ENCODE measurements at places on chromosomes 7 and 10. TPM values are rescaled to one million over a fixed set of nuclear protein-coding genes. Genes with fewer than 3 reads are reported as not detected.

DNA sequence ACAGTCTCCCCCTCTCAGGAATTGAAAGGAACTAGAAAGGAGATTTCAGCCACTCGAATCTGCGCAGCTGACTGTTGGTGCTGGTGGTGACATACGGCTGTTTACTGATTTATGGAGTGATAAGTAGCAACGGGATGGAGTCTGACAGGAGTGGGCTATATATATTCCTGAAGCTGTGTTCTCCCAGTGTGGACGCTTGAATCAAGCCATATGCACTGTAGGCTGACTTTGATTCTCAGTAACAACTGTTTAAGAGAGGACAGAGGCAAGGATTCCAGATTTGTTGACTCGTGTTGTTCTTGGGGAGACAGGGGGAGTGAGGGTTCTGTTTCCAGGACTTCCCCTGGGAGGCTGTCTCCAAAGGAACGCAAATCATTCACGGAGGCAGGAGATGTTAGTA lies 260.1 kb upstream of the AUTS2 start:
- DNase-seq: no peak

The CFAP43 gene
- total RNA-seq: 3.1 TPM

The CCL26 gene
- total RNA-seq: not detected

The ANKRD1 gene
- not detected for total RNA-seq

The SAP25 gene
- 6.0 TPM for total RNA-seq

GRCh38 chr10:46097576-46098317 lies 51.7 kb upstream of the MSMB start:
- no peak for DNase-seq

GRCh38 chr7:108459922-108460551 lies 3.8 kb upstream of the NRCAM start:
- no peak for DNase-seq

- peak; percentile 18 for DNase-seq
These were observed 37.7 kb upstream of the IKZF1 start for GRCh38 chr7:50266635-50267386.

DNA sequence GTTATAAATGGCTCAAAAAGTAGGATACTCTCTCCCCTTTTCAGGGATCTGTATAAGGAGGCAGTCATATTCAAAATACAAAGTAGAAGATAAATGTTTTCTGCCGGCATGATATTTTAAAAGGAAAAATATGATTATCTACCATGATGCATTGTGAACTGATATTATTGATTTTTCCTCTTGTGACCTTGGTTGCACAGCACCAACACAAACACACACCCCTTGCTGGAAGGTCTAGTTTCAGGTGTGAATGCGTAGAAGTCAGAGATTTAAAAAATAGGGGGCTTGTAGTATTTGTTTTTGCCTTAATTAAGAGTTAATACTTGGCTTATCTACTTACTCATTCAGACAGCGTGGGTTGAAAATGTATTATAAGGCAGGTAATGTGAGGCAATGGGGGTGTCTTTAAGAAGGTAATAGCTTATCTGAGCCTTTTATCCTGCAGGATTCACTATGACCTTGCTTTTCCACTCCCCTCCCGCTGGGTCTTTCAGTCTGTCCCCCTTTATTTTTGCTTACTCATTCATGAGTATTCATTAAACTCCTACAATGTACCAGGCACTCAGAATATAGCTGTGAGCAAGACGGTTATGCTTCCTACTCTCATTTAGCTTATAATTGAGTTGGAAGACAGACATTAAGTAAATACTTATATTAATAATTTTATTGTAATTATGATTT lies 390.6 kb downstream of the SDK1 start:
- no peak for DNase-seq

GRCh38 chr7:24595671-24596418 lies 22.6 kb downstream of the PALS2 start:
- no peak for DNase-seq

GRCh38 chr7:502296-502695 lies 17.4 kb downstream of the PDGFA start:
- no peak for DNase-seq

GRCh38 chr7:16455591-16455990 lies 9.9 kb downstream of the SOSTDC1 start:
- no peak for DNase-seq

The TRPV6 gene
- total RNA-seq: 0.46 TPM

DNA sequence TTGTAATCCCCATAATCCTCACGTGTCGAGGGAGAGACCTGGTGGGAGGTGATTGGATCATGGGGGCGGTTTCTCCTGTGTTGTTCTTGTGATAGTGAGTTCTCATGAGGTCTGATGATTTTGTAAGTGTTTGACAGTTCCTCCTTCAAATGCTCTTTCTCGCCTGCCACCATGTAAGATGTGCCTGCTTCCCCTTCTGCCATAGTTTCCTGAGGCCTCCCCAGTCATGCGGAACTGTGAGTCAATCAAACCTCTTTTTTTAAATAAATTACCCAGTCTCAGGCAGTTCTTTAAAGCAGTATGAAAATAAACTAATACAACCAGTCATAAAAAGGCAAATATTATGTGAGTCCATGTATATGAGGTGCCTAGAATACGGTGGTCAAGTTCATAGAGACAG lies 87.5 kb downstream of the FRMD4A start:
- no peak for DNase-seq

- DNase-seq: no peak
These were observed 94.6 kb upstream of the RNF32 start for GRCh38 chr7:156545979-156546378.

The KCNH2 gene
- 32.7 TPM for total RNA-seq

DNA sequence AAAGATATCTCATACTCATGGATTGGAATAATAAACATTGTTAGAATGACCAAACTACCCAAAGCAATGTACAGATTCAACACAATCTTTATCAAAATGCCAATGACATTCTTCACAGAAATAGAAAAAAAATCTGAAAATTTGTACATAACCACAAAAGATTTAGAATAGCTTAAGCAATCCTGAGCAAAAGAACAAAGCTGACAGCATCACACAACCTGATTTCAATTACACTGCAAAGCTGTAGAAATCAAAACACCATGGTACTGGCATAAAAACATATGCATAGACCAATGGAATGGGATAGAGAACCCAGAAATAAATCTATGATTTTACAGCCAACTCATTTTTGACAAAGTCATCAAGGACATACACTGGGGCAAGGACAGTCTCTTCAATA lies 130.0 kb upstream of the TMEM72 start:
- no peak for DNase-seq

- DNase-seq: no peak
These were observed 213.1 kb downstream of the TPK1 start for GRCh38 chr7:144622745-144623144.

- DNase-seq: no peak
These were observed 1.1 kb downstream of the CYP26A1 start for GRCh38 chr10:93074597-93075368.

- DNase-seq: no peak
These were observed 108.5 kb downstream of the KCNMA1 start for GRCh38 chr10:77529050-77529576.

DNA sequence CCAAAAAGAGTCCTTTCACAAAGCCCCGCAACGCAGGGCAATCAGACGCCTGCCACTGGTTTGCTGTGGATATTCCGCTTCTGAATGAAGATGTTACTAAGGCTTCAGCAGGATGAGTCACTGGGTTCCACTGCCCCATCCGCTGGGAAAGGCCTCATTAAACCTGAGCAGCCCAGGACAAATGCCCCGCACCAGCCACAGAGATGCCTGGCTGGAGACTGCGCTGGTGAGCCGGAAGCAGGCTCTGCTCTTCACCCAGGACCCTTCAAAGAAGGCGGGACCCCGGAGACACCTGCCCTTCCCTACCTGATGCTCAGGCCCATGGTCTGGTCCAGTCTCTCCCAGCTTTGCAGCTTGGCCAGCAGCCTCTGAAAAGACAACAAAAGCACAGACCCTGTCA lies 19.8 kb downstream of the MAD1L1 start:
- DNase-seq: no peak

DNA sequence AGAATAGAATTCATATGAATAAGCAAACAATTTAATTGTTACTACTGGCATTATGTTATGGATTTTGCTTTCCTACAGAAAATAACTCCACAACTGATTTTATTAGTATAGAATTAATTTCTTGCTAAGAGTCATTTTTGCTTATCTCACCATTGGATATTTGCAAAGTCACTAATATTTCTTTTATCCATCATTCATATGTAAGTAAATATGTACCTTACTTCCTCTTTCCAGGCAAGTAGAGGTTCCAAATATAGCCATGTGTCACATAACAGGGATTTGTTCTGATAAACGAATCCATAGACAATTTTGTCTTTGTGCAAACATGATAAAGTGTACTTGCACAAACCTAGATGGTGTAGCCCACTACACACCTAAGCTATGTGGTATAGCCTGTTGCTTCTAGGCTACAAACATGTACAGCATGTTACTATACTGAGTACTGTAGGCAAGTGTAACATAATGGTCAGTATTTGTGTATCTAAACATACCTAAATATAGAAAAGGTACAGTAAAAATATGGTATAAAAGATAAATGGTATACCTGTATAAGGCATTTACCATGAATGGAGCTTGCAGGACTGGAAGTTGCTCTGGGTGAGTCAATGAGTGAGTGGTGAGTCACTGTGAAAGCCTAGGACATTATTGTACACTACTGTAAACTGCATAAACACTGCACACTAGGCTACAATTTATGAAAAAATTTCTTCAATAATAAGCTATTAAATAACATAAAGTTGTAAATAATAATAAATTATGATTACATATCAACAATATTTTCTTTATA lies 18.3 kb downstream of the KLLN start:
- no peak for DNase-seq

The ZMYND11 gene
- 54.1 TPM for total RNA-seq

DNA sequence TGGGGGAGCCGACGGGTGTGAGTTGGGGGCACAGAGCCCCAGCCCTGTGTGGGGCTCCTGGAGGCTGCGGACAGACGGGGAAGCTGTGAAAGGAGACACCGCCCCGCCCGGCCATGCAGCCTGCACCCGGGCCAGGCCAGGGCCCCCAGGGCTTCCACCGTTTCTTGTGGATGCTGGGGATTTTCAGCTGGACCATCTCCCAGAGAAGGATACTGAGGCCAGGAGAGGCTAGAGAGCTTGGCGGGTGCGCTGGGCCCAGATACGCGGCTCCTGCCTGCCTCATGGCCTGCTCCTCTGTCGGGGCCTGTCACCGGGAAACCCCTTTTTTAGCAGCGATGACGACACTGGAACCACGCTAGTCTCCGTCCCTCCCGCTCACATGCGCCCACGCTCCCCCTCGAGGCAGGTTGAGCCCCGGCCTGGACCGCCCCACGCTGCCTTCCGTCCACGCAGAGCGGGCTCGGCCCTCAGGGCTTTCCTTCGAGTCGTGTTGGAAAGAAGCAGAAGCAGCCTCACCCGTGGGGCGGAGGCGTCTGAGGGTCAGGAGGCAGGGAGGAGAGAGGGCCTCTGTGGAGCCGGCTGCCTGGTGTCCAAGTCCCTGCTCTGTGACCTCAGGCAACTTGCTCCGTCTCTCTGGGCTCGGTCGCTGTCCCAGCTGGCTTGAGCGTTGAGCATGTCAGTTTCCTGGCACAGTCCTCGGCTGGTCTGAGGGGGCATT lies 11.7 kb downstream of the TMEM184A start:
- no peak for DNase-seq

GRCh38 chr7:555551-556160 lies 36.0 kb upstream of the PDGFA start:
- DNase-seq: no peak

DNA sequence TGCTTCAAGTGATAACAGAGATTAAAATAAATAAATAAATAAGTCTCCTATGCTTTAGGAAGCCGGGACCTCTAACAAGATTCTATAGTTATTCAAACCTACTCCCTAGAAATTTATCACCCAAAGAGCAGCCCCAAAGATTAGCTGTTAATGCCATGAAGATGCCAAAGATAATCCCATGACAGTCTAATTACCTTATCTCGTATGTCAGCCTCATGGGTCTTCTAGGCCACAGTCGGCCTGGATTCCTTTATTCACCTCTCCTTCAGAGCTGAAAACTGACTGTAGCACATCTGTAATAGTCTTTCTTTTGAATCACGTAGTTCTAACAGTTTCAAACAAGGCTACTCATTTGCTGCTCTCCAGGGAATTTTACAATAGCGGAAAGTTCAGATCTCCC lies 24.2 kb downstream of the COL1A2 start:
- no peak for DNase-seq

GRCh38 chr10:77522268-77522809 lies 115.3 kb downstream of the KCNMA1 start:
- DNase-seq: no peak

- no peak for DNase-seq
These were observed 96.1 kb downstream of the NKX6-2 start for GRCh38 chr10:132689721-132690360.

The ZNF680 gene
- 18.2 TPM for total RNA-seq

The CDHR1 gene
- not detected for total RNA-seq

The UBTD1 gene
- 25.9 TPM for total RNA-seq

DNA sequence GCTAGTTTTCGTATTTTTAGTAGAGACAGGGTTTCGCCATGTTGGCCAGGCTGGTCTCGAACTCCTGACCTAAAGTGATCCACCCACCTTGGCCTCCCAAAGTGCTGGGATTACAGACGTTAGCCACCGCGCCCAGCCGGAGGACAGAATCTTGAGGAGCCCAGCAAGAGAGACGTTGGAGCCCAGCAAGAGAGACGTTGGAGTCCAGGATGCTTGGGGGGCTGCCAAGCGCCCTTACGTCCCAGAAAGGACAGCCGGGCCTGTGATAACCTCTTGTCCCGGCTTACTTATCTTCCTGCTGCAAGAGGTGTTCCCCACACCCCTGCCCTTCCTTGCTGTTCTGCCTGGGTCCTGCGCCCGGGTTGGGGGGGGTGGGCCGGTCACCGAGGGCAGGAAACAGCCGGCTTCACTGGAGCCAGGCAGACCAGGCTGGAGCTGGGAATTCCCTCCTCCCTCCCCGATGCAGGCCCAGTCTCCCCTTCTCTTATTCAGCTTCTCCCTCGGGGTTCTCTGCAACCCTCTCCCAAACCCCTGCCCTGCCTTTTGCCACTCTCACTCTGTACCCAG lies 1.9 kb upstream of the EPHB4 start:
- peak; percentile 44 for DNase-seq

All from uterus (tissue), 4 donors.